ENCODE measurements at places on chromosomes 16 and 17. TPM values are rescaled to one million over a fixed set of nuclear protein-coding genes. Genes with fewer than 3 reads are reported as not detected.

DNA sequence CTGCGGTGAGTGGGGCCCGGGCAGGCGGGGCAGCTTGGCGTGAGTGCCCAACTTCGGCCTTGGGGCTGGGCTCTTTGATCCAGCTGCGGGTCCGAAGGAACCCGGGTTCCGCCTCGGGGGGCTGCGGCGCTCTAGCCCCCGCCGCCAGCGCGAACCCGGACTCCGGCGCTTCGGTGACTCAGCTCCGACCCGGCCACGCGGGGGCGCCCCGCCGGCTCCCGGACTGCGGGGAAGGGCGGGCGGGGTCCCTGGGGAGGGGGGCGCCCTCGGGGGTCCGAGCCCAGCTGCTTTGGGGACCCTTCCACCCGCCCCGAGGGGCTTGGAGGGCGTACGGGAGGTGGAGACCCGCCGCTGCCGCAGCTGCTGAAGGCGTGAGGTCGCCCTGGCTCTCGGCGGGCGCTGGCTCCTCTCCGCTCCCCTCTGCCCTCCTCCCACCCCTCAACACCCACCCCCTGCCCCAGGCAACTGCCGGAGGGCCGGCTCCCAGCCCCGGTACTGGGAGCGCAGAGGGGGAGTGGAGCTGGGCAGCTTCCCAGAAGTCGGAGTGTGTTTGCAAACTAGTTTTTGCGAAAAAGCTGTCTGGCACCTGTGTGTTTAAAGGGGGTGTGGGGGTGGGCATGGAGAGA, 516 bp downstream of the CPNE2 start:
- DNase-seq: peak; percentile 20

GRCh38 chr17:8503807-8504206, 68.1 kb downstream of the NDEL1 start:
- no peak for DNase-seq

- no peak for DNase-seq
Measured at GRCh38 chr16:85126394-85126704, 14.1 kb upstream of the CIBAR2 start.

The CCL16 gene
- polyA plus RNA-seq: not detected

The ADORA2B gene
- polyA plus RNA-seq: 0.18 TPM

The GAST gene
- not detected for polyA plus RNA-seq

DNA sequence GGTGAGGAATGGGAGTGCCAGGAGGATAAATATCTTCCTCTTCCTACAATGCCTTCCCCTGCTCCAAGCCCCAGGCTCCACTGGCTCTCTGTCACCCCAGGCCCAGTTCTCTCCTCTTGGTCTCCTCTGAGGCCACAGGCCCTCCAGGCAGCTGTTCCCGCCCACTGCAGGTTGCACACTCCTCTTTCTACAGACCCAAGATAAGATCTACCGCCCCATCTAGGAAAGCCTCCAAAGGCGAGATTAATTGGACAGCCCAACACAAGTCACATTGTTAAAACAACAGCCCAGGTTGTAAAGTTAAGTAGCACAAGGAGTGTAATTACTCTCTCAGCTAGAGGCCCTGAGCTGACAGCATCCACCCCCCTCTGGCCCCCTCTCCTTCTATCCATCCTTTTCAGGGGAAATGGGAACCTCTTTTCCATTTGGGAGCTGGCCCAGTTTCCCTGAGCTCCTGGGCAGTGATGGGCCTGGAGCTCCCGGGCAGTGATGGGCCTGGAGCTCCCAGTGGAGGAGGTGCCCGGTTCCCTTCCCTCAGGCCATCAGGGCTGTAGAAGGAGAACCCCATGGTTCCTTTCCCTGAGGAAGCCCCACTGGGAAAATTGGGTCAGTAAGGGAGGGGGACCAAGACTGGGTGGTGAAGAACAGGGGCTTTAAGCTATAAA, 7.3 kb downstream of the DLX4 start:
- no peak for DNase-seq

GRCh38 chr16:89090669-89091426, 2.8 kb upstream of the ACSF3 start:
- DNase-seq: no peak

The HOXB7 gene
- 7.2 TPM for polyA plus RNA-seq

GRCh38 chr16:47213761-47214440, 70.2 kb upstream of the NETO2 start:
- no peak for DNase-seq

GRCh38 chr17:12406623-12407215, 259.0 kb upstream of the MYOCD start:
- DNase-seq: no peak

GRCh38 chr16:88456356-88457292, 3.5 kb downstream of the ZFPM1 start:
- peak; percentile 49 for DNase-seq

- no peak for DNase-seq
Measured at GRCh38 chr17:65060631-65061254, 4.2 kb upstream of the GNA13 start.

GRCh38 chr17:58492238-58493121, 4.3 kb upstream of the HSF5 start:
- DNase-seq: no peak

- no peak for DNase-seq
Measured at GRCh38 chr16:88424587-88425235, 28.4 kb upstream of the ZFPM1 start.

DNA sequence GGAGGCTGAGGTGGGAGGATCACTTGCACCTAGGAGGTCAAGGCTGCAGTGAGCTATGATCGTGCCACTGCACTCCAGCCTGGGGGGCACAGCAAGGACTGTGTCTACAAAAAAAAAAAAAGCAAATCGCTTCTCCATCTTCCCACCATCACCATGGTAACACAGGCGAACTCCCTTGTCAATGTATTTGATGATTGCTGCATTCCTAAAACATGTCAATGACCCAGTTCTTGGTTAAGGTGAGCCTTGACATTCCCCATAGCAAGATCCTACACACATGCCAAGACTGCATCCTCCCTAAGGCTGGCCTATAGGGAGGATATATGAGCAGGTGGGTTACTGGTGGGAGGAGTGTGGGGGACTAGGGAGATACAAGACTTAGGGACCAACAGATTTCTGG, 12.2 kb downstream of the CNTNAP1 start:
- DNase-seq: no peak

DNA sequence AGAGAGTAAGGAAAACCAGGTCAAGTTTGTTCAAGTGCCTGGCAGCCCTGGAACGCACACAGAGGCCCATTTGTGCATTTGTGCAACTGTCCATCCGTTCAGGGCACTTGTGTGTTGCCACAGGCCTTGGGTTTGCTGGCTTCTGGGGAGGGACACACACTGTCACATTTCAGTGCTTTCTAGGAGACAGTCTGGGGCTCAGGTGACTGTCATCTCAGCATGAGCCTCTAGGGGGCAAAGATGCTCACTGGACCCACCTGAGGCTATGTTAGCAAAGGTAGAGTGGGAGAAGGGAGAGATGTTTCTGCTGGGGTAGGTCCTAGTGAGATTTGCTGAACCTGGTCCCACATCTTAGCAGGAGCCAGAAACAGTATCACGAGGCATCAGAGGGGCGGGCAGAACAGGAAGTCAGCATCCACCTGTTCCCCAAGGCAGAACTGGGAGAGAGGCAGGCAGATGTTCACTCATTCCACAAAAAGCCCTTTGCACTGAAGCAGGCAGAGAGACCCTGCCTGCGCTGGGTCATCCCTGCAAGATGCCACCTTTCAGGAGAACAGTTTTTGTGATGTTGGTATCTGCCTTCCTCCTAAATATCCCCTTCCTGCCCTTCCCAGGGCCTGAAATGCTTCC, 48.5 kb downstream of the RAI1 start:
- DNase-seq: peak; percentile 71

GRCh38 chr17:44071772-44072171, 1.2 kb downstream of the G6PC3 start:
- no peak for DNase-seq

GRCh38 chr16:50822671-50823070, 80.8 kb downstream of the CYLD start:
- DNase-seq: no peak

GRCh38 chr17:74119049-74119580, 84.4 kb upstream of the RPL38 start:
- no peak for DNase-seq

The ZNF597 gene
- polyA plus RNA-seq: 2.0 TPM

The SLC25A11 gene
- polyA plus RNA-seq: 76.3 TPM

The GALNS gene
- polyA plus RNA-seq: 12.5 TPM

DNA sequence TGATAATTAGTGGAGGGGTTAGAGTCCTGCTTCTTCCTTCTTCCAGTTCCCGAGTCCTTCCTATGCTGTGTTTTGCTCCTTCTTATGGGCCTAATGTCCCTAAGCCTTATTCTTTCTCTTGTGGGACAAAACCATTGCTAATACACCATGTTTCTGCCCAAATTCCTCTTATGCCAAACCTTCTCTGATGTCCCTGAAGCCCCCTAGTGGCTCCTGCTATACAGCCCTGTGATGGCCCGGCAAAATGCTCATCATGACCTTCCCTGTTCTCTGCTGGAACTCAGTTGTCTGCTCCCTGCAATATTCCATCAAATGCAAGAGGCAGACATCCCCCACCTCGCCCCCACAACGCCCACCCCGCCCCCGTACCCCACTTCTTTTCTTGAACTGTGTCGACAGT, 171.6 kb downstream of the CDH11 start:
- no peak for DNase-seq

GRCh38 chr17:54900457-54901229, at the start of gene TOM1L1:
TOM1L1 (plus strand) TSS chr17:54900852; CDS start chr17:54900866, 14 bp downstream.
- DNase-seq: no peak

- DNase-seq: no peak
Measured at GRCh38 chr16:64051824-64052223, 1070.0 kb downstream of the CDH11 start.

- DNase-seq: no peak
Measured at GRCh38 chr16:5446623-5447240, 349.1 kb upstream of the EEF2KMT start.

DNA sequence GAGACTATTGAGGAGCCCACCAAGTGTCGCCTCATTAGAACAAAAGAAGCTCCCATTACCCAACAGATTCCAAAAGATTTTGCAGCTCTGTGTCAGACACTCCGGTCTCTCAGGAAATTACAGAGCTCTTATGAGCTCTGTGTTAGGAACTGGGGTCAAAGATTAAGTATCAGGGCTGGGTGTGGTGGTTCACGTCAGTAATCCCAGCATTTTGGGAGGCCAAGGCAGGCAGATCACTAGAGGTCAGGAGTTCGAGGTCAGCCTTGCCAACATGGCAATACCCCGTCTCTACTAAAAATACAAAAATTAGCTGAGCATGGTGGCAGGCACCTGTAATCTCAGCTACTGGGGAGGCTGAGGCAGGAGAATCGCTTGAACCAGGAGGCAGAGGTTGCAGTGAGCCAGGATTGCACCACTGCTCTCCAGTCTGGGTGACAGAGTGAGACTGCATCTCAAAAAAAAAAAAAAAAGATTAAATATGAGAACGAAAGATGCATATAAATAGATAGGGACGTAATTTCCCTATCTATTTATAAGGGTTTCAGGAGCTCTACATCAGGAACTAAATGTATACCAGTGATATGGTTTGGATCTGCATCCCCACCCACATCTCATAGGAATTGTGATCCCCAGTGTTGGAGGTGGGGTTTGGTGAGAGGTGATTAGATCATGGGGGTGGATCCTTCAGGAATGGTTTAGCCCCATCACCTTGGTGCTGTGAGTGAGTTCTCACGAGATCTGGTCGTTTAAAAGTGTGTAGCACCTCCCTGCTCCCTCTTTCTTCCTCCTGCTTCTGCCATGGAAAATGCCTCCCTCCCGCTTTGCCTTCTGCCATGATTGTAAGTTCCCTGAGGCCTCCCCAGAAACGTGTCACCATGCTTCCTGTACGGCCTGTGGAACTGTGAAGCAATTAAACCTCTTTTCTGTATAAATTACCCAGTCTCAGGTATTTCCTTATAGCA, 111.4 kb downstream of the PRKCA start:
- DNase-seq: no peak

- no peak for DNase-seq
Measured at GRCh38 chr16:31505483-31505882, 2.7 kb downstream of the RUSF1 start.

- DNase-seq: no peak
Measured at GRCh38 chr17:77370586-77370985, 229.8 kb downstream of the SEC14L1 start.

GRCh38 chr16:3716831-3717234, 491 bp downstream of the TRAP1 start:
- DNase-seq: peak; percentile 53

DNA sequence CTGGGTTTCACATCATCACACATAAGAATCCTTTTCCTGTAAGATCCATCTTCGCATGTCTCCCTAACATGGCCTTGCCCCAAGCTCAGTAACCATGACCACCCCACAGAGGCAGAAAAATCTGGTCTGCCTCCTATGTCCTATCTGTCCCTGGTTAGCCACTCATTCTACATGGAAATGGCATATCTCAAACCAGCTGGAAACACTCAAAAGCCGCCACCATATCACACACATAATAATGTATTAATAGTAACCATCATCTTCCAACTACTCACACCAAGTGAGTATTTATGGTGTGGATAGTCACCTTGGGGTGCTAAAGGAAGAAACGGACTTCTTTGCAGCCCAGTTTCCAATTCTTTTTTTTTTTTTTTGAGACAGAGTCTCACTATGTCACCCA, 11.4 kb downstream of the FAM117A start:
- no peak for DNase-seq

DNA sequence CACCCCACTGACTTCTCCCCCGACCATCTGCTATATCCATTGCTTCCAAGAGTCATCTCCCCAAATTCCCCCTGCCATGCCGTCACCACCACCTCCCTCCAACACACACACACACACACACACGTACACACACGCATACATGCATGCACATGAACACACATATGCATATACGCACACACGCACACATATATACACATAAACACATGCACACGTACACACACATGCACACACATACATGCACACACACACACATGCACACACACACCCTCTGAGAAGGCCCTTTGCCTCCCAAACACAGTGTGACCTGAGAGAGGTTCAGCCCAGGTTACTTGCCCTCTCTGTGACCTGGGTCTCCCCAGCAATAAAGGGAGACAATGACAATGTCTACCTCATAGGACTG, 95.1 kb downstream of the ZNF423 start:
- no peak for DNase-seq

The CACNG1 gene
- not detected for polyA plus RNA-seq

- no peak for DNase-seq
Measured at GRCh38 chr16:84380405-84380804, 12.1 kb downstream of the ATP2C2 start.

The HAP1 gene
- polyA plus RNA-seq: 0.37 TPM

The RNF227 gene
- polyA plus RNA-seq: 3.7 TPM
